ENCODE measurements at places on chromosomes 16 and 17.

DNA sequence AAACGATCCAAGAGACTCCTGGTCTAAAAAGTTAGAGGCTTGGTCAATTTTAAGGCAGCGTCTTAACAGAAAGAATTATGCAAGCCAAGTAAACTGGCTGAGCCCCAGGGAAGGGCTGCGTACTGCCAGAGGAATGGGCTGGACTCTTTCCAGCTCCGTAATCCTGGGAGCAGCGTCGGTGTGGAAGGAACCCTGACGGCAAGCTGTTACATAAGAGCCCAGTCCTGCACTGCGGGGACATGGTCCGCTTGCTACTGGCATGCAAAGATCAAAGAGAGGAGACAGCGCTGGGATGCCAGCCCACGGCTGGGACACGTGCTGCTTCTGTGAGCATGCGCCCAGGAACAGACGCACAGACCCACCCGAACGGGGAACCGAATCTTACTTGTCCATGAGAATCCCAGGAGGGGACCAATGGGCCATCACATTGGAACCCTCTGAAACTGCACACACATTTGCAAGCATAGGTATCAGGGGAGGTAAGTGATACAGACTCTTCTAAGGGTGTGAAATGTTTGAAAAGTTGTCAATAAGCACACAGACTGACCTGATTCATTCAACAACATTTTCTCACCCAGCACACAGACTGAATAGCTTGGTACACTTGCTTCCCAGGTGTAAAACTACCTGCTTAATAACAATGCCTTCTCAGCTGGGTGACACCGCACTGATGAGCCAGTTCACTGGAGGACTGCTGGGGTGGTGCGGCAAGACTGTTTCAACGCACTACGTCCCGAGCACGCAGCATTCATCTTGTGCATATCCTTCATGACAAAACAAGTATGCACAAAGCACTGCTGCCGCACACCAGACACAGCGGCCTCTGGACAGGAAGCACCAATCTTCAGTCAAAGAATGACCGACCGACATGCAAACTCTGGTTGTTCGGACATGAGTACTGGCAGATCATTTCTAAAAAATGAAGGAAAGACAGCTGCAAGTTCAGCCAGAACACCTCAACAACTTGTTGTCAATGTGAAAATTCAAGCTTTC lies 94.9 kb downstream of the ANKRD11 start:
- DNase-seq, result peak; percentile 93

GRCh38 chr16:78211946-78212345 lies 112.5 kb downstream of the WWOX start:
- no peak for DNase-seq

GRCh38 chr16:67936124-67936879 lies at the start of gene PSMB10:
Gene PSMB10 (minus strand): TSS chr16:67936850. CDS start chr16:67936749, 101 bp downstream.
- DNase-seq, result peak; percentile 47

DNA sequence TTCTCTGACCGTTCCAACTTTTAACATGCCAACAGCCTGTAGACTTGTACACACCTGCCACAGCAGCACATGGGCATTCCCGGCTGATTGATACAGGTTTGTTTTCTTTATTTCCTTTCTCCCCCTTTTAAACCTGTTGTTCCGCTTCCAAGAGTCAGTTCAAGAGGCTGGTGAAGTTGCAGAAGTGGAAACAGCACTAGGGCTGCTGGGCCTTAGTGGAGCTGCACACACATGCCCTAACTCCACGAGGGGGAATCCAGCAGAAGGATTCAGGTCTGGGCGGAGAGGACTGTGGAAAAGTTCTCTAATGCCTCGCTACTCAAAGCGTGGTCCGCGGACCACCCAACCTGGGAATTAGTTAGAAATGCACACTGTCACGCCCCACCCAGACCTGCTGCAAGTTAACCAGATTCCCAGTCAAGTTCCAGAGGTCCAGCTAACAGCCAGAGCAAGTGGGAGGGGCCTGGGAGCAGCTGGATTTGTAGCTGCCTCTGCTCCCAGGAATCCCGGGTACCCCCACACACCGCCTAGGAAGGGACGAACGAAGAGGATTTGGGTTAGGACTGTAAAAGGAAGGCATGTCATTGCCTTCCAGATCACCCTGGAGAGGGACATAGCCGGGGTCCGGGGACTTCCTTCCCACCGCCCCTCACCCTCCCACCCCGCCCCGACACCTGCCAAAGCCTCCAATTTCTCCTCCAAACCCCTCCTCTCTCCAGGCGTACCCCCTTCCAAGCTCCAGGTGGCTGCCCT lies 542 bp downstream of the SLC39A11 start:
- DNase-seq, result no peak

GRCh38 chr17:33038740-33039139 lies 47.1 kb downstream of the SPACA3 start:
- DNase-seq, result peak; percentile 29

GRCh38 chr16:50522324-50522723 lies 25.9 kb upstream of the NKD1 start:
- DNase-seq, result no peak

DNA sequence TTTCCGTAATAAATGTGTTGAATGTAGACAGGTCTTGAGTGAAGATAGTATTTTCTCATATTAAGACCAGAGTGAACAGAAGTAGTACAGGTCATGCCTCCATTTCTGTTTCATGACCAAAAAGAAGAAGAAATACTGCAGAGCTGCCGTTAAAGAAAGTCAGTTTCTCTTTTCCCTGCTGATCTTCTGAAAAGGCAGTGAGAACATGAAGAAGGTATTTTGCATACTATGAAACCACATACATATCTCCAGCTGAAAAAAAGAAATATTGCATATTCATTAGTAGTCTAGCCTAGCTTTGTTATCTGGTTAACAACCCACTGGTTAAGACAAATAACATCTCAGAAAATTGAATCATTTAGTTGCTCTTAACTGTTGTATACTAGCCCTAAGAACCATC lies 138.4 kb downstream of the PHKB start:
- no peak for DNase-seq

GRCh38 chr17:76369804-76370203 lies 14.6 kb upstream of the SPHK1 start:
- no peak for DNase-seq

GRCh38 chr17:42055496-42055895 lies 5.1 kb upstream of the C17orf113 start:
- DNase-seq, result no peak

GRCh38 chr17:52751051-52751450 lies 592.5 kb upstream of the CA10 start:
- DNase-seq, result no peak

DNA sequence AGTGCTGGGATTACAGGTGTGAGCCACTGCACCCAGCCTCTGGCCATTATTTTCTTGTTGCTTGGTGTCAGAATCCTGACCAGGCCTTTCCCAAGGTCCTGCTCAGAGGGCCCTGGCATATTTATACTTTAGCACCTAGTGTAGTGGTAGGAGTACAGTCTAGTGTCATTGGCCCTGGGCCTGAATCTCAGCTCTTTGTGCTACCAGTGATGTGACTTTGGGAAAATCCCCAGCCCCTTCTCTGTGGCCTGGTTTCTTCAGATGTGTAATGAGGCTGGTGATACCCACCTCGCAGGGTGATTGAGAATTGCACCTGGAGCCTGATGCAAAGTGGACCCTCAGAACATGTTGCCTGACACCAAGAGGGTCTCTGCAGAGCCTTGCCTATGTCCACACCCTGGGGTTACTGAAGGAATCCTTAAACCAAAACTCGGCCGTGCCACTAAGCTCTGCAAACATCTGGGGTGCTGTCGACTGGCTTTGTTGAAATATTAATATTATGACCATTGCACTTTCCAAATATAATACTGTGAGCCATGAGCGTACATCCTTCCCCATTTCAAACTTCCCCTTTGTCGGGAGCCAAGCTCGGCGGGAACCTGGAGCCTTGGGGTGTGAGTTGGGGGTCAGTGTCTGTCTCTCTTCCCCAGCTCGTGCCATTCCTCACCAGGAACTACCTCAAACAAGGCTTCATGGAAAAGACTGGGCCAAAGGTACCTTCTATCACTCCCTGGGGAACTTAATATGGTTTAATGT lies 18.0 kb upstream of the RNF135 start:
- DNase-seq, result no peak

DNA sequence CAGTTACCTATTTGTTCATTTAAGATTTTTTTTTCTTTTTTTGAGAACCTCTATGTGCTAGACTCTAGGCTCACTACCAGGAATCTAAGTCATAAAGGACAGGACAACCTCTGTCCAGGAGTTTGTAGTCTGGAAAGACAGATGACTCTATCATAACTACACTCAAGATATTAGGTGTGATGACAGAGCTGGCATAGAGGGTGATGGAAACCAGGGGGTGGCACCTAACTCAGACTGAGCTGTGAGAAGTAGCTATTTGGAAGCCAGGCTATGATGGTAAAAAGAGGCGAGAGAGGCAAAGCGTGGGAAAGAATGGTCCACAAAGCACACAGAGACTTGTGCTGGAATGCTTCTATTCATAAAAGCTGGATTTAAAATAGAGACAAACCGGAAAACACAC lies 372.3 kb downstream of the SEC14L1 start:
- no peak for DNase-seq

- DNase-seq, result no peak
Observed at GRCh38 chr17:79156463-79157095, 82.0 kb downstream of the ENGASE start.

DNA sequence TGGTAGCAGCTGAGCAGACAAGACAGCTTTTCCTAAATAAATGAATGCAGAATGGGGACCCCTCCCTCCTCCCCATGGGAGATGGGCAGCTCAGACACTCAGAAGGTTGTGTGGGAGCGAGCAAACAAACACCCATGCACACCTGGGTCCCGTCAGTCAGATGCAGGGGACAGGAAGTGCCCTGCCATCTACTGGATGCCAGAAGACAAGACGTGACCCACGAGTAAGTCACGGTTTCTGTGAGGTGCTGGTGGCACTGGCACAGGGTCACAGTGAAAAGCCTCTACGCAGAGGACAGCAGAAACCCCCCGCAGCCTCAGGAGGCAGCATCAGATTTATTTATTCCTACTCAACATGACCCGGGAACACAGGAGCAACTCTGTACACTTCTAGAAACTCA lies 8.4 kb downstream of the HBQ1 start:
- DNase-seq, result no peak

DNA sequence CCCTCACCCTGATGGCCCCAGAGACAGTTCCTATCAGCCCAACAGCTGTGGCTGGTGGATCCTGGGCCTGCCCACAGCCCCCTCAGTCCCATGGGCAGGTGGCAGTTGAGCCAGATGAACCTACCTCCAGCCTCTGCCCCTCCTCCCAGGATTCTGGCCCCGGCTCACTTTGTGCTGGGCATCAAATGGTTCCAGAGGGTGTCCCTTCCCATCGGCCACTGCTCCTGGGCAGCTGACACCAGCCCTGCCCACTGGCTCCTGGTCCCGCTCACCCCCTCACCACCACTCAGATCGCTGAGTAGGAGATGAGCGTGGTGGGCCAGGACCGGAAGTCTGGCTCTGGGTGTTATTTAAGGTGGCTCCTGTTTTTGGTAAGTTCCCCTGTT lies 2.0 kb downstream of the TTYH2 start:
- DNase-seq, result peak; percentile 85

DNA sequence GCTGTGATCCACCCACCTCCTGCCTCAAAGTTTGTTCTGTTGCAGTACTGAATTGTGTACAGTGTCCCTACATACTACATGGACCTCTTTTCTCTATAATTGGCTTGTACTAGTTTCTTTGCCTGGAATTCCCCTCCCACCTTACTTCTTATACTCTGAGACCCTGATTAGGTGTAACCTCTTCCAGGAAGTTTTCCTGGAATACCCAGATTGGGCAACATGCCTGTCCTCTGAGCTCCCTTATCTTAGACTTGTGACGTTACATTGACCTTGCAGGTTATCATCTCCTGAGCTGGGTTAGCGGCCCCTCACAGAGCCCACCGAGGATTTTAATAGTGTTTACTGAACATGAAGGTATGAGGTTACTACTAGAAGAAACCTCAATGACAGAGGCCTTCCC lies 237.0 kb downstream of the ZNF423 start:
- DNase-seq, result no peak

DNA sequence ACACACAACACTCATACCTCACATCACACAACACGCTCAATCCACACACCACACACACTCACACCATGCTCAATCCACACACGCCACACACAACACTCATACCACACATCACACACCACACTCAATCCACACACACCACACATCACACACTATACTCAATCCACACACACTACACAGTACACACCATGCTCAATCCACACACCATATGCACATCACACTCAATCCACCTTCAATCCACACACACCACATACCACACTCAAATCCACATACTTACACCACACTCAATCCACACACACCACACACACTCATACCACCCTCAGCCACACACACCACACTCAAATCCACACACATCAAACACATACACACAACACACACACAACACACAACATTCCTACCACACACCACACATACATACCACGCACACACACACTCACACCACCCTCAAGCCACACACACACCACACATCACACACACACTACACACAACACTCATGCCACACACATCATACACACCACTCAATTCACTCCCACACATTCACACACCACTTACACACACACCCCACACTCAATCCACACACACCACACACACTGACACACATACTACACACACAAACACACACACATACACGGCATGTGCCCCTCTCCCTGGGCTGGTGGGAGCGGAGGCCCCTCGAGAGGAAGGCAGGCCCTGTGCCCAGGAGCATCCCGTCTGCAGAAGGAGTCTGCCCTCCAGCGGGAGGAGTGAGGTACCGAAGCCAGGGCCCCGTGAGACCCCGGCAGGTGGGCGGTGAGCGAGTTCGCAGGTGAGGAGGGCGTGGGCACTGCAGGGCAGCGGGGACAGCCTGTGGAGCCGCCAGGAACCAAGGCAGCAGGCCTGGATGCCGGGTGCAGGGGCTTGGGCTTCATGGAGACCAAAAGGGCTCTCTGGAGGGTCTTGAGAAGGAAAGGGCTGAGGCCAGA lies 33.1 kb upstream of the RPTOR start:
- DNase-seq, result no peak

- DNase-seq, result no peak
Observed at GRCh38 chr17:29595107-29595942, 2.4 kb downstream of the ANKRD13B start.

GRCh38 chr17:8503807-8504206 lies 68.1 kb downstream of the NDEL1 start:
- no peak for DNase-seq

DNA sequence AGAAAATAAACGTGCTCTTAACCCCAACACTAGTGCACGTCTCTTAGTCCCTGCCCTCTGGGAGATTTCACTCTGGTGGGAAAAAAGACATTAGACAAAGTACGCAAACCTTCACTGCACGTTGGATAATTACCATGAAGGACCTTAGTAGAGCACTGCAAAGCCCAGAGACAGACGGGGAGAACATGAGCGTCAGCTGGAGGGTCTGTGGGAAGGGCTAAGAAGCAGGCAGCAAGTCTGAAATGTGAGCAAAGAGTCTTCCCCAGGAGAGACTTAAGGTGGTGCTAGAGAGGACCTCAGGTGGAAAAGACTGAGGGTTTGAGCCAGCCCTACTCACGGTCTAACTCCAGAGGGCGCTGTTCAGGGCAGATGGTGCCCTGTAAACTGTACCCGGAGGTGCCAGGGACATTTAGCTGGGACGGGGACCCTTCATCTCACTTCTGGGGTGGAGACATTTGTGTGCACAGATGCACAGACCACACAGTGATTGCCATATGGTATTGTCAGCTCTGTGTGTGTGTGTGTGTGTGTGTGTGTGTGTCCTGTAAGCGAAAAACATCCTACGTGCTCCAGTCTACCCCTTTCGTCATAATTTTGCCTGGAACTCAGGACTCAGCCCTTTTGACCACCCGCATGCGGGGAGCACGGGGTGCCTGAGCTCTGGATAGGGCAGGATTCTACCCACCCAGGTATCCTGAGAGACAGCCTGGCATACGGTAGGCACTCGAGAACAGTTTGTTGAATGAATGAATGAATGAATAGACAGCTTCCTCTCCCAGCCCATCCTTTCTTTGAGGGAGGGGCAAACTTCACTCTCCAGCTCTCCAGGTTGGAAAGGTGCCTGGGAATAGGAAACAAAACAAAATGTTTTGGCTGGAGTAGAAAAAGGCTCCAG lies 10.1 kb upstream of the STAC2 start:
- DNase-seq, result no peak
